ENCODE measurements at places on chromosomes 12 and 14. TPM values are rescaled to one million over a fixed set of nuclear protein-coding genes. Genes with fewer than 3 reads are reported as not detected.

Gene PZP
- not detected for total RNA-seq

Gene AQP2
- not detected for total RNA-seq

Gene PUS7L
- total RNA-seq, result 15.7 TPM

Gene BCAT1
- total RNA-seq, result 75.4 TPM

Gene CLEC4C
- not detected for total RNA-seq

Gene GPHB5
- not detected for total RNA-seq

Gene OR6C2
- not detected for total RNA-seq

GRCh38 chr12:8594072-8594471 is 18.6 kb downstream of the AICDA start:
- no peak for DNase-seq
- H3K4me1 ChIP-seq, result no peaks in the 10 kb centered on the region

DNA sequence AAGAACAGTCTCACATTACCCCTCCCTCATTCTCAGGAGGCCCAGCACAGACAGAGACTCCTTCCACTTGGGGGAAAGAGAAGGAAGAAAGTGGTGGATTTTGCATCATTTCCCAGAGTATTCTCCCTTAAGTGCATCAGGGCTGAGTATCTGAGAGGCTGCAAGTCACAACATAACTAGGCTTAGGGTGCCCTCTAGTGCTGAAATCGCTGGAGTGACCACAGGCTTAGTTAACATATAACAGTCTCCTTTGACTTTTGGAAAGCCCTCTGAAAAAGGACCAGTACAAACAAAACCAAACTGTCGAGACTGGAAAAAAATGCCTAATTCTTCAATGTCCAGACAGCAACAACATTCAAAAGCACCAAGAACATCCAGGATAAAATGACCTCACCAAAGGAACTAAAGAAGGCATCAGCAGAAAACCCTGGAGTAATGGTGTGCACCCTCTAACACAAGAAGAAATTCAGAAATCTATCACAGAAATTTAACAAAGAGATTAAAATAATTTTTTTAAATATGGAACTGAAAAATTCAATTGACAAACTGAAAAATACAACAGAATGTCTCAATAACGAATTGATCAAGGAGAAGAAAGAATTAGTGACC is 412.3 kb downstream of the RPS29 start:
- no peaks in the 10 kb centered on the region for H3K36me3 ChIP-seq
- no peaks in the 10 kb centered on the region for H3K4me1 ChIP-seq
- H3K4me3 ChIP-seq, result no peak overlapping the region
- H3K27ac ChIP-seq, result no peak overlapping the region

- DNase-seq, result no peak
- peaks cover 32% of the 10 kb centered on the region for H3K27me3 ChIP-seq
- no peak overlapping the region for H3K4me3 ChIP-seq
Observed at GRCh38 chr12:24550609-24551008, 398.3 kb downstream of the BCAT1 start.

GRCh38 chr12:42468341-42468821 is 121.2 kb downstream of the PRICKLE1 start:
- no peak overlapping the region for H3K4me3 ChIP-seq
- no peaks in the 10 kb centered on the region for H3K36me3 ChIP-seq
- no peak overlapping the region for H3K27ac ChIP-seq

- H3K27ac ChIP-seq, result no peak overlapping the region
- no peaks in the 10 kb centered on the region for H3K36me3 ChIP-seq
- DNase-seq, result no peak
- no peak overlapping the region for H3K4me3 ChIP-seq
Observed at GRCh38 chr12:2543801-2544200, 251.0 kb upstream of the FKBP4 start.

- no peak overlapping the region for H3K27ac ChIP-seq
- no peaks in the 10 kb centered on the region for H3K27me3 ChIP-seq
- H3K4me3 ChIP-seq, result no peak overlapping the region
- H3K36me3 ChIP-seq, result no peaks in the 10 kb centered on the region
Observed at GRCh38 chr12:109436188-109436560, 40.9 kb downstream of the KCTD10 start.

GRCh38 chr14:56057071-56057741 is 61.0 kb upstream of the PELI2 start:
- H3K4me3 ChIP-seq, result no peak overlapping the region
- H3K27me3 ChIP-seq, result peaks cover 15% of the 10 kb centered on the region
- DNase-seq, result no peak

- DNase-seq, result no peak
- no peaks in the 10 kb centered on the region for H3K27me3 ChIP-seq
- H3K4me3 ChIP-seq, result no peak overlapping the region
- H3K4me1 ChIP-seq, result peaks cover 30% of the 10 kb centered on the region
Observed at GRCh38 chr14:33933386-33933933, 17.4 kb downstream of the EGLN3 start.

DNA sequence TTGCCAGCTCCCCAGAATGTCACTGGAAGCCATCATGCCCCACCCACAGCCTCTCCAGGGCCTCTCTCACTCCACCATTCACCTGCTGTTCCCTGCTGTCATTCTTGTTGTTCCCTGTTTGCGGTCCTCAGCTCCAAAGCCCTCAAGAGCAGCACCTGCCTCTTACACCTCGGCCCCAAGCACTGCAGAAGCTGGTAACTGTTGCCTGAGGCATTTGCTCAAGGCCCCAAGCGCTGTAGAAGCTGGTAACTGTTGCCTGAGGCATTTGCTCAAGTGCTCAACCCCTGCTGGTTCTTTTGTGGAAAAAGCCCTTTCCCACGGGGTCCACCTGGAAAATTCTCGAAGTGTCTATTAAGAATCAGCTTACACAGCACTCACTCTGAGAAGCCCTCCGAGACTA is 78.0 kb downstream of the ARL6IP4 start:
- H3K4me3 ChIP-seq, result no peak overlapping the region
- no peak for DNase-seq
- no peak overlapping the region for H3K27ac ChIP-seq
- H3K4me1 ChIP-seq, result peaks cover 34% of the 10 kb centered on the region
- H3K36me3 ChIP-seq, result no peaks in the 10 kb centered on the region
- H3K27me3 ChIP-seq, result no peaks in the 10 kb centered on the region

GRCh38 chr14:99246536-99247097 is 25.4 kb downstream of the BCL11B start:
- DNase-seq, result no peak
- H3K27ac ChIP-seq, result no peak overlapping the region
- peaks cover 26% of the 10 kb centered on the region for H3K27me3 ChIP-seq
- no peaks in the 10 kb centered on the region for H3K36me3 ChIP-seq
- H3K4me1 ChIP-seq, result no peaks in the 10 kb centered on the region

GRCh38 chr12:126040307-126040706 is 975.1 kb downstream of the AACS start:
- no peaks in the 10 kb centered on the region for H3K4me1 ChIP-seq
- H3K36me3 ChIP-seq, result no peaks in the 10 kb centered on the region
- no peak for DNase-seq
- H3K27me3 ChIP-seq, result no peaks in the 10 kb centered on the region
- no peak overlapping the region for H3K27ac ChIP-seq
- no peak overlapping the region for H3K4me3 ChIP-seq

- no peaks in the 10 kb centered on the region for H3K27me3 ChIP-seq
- H3K4me1 ChIP-seq, result peaks cover 33% of the 10 kb centered on the region
- peak overlapping the region; percentile 83 for H3K4me3 ChIP-seq
- peak; percentile 26 for DNase-seq
- no peaks in the 10 kb centered on the region for H3K36me3 ChIP-seq
Observed at GRCh38 chr12:2960390-2960956, 1.3 kb downstream of the TEAD4 start.

- DNase-seq, result no peak
- no peak overlapping the region for H3K4me3 ChIP-seq
- H3K27me3 ChIP-seq, result no peaks in the 10 kb centered on the region
Observed at GRCh38 chr12:88238406-88238805, 96.3 kb downstream of the TMTC3 start.

GRCh38 chr14:44586910-44587309 is 79.8 kb upstream of the FSCB start:
- DNase-seq, result no peak
- no peaks in the 10 kb centered on the region for H3K4me1 ChIP-seq
- no peak overlapping the region for H3K4me3 ChIP-seq
- no peaks in the 10 kb centered on the region for H3K36me3 ChIP-seq
- no peaks in the 10 kb centered on the region for H3K27me3 ChIP-seq

GRCh38 chr14:93034671-93034994 is 81.1 kb downstream of the ITPK1 start:
- H3K4me3 ChIP-seq, result no peak overlapping the region
- peaks cover 98% of the 10 kb centered on the region for H3K4me1 ChIP-seq
- H3K27ac ChIP-seq, result 0 out of 2 replicates have a peak overlapping the region, but pooled peaks have one; percentile 33

GRCh38 chr14:101556131-101556530 is 5.2 kb upstream of the DIO3 start:
- H3K36me3 ChIP-seq, result no peaks in the 10 kb centered on the region
- no peak overlapping the region for H3K4me3 ChIP-seq
- no peak overlapping the region for H3K27ac ChIP-seq
- no peaks in the 10 kb centered on the region for H3K27me3 ChIP-seq

Data from PC-9 (cell line).